ENCODE measurements at places on chromosomes 4 and X.
A peak's percentile ranks its signal among the peaks of the same experiment; 100 is the strongest.

DNA sequence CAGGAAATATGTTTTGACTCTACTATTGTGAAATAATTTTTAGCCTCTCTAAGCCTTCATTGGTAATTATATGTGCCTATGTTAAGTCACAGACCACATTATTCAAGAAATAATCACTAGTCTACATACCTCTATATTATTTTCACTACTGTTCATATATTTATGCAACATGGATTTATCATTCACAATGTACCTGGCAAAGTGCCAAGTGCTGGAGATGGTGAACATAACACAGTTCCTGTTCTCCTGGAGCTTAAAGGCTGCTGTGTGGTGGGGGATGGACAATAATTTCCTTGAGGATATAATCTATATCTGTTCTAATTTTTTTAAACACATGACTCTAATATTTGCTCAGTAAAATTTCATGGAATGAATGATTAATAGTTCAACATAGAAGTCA, 527.7 kb upstream of the CXorf51A start:
- DNase-seq: no peak

DNA sequence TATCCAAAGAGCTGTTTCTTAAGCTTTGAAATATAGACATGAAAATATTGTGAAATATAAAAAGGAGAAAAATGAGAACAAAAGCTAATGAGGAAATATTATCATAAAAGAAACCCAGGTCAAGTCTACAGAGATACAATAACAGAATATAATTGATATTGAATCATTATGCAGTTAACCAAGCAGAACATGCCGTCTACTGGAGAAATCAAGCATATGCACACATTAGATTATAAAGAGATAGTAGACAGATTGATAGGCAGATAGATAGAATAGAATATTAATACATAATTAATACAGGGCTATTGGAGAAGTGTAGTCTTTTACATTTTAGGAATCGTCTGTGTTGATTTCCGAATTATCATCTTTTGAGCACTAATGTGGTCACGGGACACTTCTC, 208.5 kb downstream of the EPHA5 start:
- no peak for DNase-seq

DNA sequence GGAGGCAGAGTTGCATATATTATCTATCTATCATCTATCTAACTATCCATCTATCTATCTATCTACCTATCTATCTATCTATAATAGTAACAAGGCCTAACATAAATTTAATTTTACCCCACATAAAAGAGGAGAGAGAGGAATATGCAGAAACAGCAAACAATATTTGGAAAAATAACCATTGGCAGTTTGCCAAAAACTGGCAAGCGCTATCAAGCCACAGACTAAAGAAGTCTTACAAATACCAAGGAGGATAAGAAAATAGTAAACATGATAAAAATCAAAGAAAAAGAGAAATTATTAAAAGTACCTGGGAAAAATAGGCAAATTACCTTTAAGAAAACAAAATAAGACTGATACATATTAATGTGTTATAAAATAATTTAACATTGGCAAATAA, 230.8 kb downstream of the CPXCR1 start:
- no peak for DNase-seq

DNA sequence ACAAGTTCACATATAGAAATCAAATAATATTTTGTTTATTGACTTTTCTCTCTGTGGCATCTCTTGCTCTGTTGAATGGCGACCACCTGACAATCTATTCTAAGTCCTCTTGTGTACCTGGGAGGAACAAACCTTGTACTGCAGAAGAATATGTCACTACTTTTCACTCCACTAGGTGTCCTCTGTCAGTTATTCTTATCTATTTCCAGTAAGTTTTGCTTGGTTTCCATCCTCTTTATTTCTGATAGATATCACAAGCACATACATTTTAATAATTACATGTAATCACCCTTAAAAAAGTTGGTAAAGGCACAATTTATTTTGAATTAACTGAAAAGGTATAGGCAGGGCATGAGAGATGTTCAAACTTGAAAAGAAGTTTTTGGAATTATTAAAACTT, 238.4 kb downstream of the SNCA start:
- peak; percentile 7 for DNase-seq

DNA sequence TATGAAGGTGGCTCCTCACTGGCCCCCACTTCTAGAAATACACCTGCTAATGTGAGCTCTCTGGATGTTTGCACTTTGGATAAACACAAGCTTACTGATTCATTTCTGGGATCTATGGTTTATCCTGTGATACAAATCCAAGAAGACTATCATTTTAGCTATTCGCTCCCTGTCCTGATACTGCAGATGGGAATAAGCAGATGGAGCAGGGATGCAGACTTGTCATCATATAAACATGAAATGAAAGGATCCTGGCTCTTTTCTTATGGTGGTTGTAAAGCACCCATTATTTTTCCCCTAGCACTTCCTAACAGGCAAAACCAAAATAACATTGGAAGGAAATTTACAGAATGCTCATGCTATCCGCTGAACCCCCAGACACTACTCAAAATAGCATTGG, 162.9 kb upstream of the NOCT start:
- DNase-seq: no peak

GRCh38 chrX:154131955-154132354, 12.1 kb upstream of the OPN1LW start:
- DNase-seq: no peak

DNA sequence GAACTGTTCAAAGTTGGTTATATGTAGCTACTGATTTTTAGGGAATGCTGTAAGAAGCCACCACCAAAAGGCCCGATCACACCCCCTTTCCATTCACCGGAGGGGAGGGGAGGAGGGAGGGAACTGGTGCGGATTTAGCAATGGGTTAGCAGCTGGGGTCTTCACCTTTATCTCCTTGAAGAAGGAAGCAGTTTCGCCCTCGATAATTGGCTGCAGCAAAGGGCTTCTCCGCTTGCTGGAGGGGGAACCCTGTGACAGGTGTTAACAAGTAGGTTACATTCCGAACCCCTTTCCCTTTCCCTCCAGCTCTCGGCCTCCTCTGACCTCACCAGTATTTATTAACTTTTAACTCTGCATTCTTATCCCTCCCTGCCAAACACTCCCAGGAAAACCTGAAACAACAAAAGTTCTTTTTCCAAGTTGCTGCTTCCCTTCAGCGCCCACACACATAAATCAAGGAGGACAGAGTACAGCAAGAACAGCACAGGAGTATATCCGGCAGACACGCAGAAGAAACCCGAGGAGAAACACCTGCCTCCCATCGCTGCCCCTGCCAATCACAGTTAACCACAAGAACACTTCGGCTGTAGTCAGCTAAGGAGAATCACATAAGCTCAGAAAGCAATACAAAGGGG, 39.8 kb upstream of the NAP1L5 start:
- DNase-seq: peak; percentile 54

- DNase-seq: no peak
Observed at GRCh38 chr4:21554500-21554899, 394.1 kb downstream of the KCNIP4 start.
